Renal pelvis (tissue), 12 donors: ENCODE measurements at places on chromosomes 2 and 18.

GRCh38 chr2:182302174-182302573 lies 124.7 kb downstream of the PDE1A start:
- no peak for DNase-seq

GRCh38 chr18:23864624-23865023 lies 149.9 kb upstream of the TTC39C start:
- no peak for DNase-seq

GRCh38 chr18:9135912-9136314 lies 668 bp upstream of the ANKRD12 start:
- peak; percentile 39 for DNase-seq

- DNase-seq: no peak
Measured at GRCh38 chr2:41040782-41041520, 589.1 kb upstream of the SLC8A1 start.

GRCh38 chr2:30798536-30798991 lies 8.7 kb downstream of the CAPN13 start:
- DNase-seq: peak; percentile 75

DNA sequence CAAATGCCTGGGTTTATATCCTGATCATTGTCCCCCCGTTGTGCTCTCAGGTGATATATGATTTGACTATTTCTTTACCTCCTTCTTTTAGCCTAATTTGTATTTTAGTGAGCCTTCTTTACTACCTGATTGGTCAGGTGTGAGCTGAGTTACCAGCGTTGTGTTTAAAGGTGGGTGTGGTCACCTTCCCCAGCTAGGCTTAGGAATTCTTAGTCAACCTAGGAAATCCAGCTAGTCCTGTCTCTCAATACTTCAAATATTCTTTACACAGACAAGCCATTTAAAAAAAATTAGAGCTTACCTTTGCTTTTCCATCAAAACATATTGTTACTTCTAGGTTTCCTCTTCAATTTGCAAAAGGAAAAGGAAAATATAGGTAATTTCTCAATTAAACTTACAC lies 30.2 kb downstream of the KYNU start:
- no peak for DNase-seq

GRCh38 chr18:24402209-24402785 lies 4.7 kb upstream of the OSBPL1A start:
- no peak for DNase-seq

- peak; percentile 71 for DNase-seq
Measured at GRCh38 chr18:61606068-61606660, 272.9 kb downstream of the CDH20 start.

DNA sequence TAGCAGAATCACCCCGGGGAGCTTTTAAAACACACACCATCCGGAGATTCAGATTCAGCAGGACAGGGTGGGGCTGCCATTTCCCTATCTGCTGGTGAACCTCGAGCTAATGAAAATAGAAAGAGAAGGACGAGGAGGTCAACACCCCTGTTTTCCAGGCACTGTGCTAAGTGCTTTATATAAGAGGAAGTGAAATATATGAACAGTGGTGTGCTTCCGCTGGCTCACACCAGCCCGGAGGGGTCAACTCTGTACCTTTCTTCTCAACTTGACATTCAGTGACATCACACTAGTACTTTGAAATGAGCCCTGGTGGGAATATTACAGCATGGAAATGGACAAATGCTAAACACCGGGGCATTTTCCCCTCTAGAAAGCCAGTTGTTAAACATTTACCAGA lies 108.3 kb upstream of the LTBP1 start:
- no peak for DNase-seq

GRCh38 chr2:237627441-237628246 lies at the start of gene LRRFIP1:
TSS of gene LRRFIP1 (plus strand) at chr2:237627587. CDS start at chr2:237627645, 58 bp downstream.
- DNase-seq: peak; percentile 33

- no peak for DNase-seq
Measured at GRCh38 chr2:96304606-96305005, 740 bp downstream of the SNRNP200 start.

DNA sequence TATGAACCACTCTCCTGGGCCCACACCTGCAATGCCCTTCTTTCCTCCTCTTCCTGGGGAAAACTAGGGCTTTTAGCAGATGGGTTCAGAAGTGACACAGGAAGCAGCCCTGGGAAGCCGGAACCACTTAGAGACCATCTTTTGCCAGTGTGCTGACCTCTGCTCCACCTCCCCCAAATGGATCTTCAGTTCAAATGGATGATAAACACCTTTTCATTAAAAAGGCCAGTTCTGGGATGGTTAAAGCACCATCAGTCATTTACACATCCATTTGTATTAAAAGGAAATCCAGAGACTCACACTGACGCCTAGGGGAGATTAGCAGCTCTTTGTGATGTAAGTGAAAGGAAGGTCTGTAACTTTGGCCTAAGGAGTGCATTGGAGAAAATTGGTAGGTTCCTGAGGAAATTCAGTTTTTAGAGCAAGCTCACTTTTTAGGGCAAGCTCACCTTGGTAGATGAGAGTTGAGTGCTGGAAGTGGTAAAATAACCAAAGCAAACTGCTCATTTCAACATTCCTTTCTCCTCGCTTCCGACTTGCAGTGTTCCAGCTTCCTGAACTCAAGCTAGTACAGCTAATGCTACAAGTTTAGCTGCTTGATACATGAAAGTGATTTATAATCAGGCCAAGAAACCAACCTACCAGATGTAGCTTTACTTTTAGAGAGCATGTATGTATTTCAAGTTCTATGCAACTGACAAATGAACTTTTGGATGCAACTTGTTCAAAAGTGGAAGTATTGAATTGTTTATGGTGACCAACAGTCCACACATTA lies 47.7 kb downstream of the ACTR2 start:
- DNase-seq: peak; percentile 46

- DNase-seq: no peak
Measured at GRCh38 chr2:55705027-55705653, 11.5 kb upstream of the PNPT1 start.

- DNase-seq: no peak
Measured at GRCh38 chr18:49340446-49340845, 120.0 kb downstream of the DYM start.

DNA sequence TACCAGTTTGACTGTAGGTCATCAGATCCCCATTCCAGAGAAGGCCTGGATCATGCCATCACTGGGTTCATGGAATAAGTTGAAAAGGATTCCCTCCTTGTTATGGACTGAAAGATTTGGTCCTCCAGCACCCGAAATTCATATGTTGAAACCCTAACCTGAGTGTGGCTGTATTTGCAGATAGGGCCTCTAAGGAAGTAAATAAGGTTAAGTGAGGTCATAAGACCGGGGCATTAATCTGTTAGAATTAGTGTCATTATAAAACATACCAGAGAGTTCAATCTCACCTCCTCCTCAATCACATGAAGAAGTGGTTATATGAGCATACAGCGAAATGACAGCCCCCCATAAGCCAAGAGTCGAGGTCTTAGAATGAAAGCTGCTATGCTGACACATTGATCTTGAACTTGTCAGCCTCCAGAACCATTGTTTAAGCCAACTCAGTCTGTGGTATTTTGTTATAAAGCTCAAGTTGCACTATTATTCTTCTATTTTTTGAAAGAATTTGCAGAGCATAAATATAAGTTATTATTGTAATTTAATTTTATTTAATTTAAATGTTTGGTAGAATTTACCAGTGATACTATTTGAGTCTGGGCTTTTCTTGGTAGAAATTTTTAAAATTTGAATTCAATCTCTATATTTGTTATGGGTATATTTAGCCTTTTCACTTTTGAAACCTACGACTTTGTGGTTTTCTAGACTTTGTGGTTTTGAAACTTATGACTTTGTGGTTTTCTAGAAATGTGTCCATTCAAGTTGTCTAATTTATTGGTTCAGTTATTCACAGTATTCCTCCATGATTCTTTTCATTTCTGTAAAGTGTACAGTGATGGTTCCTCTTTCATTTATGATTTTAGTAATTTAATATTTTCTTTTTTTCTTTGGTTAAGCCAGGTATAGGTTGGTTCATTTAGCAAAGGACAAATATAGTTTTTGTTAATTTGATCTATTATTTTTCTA lies 1206.7 kb upstream of the CDH2 start:
- DNase-seq: no peak

DNA sequence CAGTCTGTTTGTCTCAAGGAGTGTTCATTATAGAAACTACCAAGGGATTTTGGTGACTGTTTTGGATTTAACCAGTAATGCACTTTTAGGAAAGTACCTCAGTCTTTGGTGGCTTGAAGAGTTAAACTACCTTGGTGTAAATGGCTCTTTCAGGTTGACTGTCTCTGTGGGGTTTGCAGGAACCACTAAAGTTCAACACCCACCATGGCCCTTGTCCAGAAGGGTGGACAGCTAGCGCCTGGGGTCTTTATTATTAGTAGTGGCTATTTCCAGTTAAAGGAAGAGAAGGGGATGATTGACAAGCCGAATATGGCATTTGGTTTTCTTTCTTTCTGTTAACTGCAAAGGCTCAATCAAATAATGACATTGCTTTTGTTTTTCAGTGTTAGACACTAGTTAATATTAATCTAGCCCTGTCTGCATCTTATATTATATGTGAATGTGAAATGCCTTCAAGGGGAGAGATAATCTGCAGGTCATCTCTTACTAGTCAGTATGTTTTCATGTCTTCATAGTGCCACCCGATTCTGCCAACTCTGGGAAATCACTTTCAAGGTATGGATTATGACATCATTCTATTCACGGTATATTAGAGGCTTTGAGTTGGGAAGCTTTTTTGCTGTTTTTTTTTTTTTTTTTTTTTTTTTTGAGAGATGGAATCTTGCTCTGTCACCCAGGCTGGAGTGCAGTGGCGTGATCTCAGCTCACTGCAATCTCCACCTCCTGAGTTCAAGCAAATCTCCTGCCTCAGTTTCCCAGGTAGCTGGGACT lies 56.4 kb downstream of the MAP4K4 start:
- DNase-seq: no peak

DNA sequence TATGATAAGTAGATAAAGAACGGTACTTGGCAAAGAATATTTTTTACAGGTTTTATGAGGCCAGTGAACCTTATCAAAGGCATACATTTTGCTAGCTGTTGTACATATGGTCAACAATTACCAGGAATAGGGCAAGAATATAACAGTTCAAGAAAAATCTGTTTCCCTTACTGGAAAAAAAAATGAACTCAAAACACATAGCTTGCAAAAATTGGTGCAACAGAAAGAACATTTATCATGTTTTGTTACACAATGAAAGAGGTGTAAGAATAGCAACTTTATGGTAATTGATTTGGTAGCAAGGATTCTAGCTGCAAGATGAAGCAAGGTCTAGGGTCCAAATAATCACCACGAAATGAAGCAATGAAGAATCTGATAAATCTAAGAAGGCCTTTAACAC lies 41.6 kb downstream of the TTC21B start:
- no peak for DNase-seq
